ENCODE measurements at places on chromosomes 13 and 19. TPM values are rescaled to one million over a fixed set of nuclear protein-coding genes. Genes with fewer than 3 reads are reported as not detected.

OVOL3 gene
- not detected for polyA plus RNA-seq

FBN3 gene
- 31.7 TPM for polyA plus RNA-seq

GRCh38 chr13:101706651-101707050 is 254.2 kb downstream of the ITGBL1 start:
- peak; percentile 32 for DNase-seq

DNA sequence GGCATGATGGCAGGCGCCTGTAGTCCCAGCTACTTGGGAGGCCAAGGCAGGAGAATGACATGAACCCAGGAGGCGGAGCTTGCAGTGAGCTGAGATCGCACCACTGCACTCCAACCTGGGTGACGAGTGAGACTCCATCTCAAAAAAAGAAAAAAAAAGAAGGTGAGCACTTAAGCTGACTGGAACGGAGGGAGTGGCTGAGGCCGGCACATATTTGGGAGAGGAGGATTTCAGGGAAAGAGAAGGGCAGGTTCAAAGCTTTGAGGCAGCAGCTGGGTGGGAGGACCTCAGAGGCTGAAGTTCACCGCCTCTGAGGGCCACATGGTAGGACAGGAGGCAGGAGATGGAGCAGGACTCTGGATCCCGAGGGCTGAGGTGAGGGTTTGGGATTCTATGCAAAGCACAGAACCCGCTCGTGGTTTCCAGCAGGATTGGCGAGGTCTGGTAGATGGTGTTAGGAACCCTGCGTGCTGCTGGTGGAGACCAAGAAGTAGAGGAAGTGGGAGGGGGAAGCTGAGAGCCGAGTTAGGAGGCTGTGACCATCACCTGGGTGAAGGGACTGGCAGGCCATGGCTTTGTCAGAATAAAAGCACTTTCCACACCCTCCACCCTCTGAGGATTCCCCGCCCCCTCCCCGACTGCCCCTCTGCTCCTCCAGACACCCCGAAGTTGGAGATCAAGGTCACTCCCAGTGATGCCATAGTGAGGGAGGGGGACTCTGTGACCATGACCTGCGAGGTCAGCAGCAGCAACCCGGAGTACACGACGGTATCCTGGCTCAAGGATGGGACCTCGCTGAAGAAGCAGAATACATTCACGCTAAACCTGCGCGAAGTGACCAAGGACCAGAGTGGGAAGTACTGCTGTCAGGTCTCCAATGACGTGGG is 8.4 kb downstream of the CD22 start:
- no peak for DNase-seq

DNA sequence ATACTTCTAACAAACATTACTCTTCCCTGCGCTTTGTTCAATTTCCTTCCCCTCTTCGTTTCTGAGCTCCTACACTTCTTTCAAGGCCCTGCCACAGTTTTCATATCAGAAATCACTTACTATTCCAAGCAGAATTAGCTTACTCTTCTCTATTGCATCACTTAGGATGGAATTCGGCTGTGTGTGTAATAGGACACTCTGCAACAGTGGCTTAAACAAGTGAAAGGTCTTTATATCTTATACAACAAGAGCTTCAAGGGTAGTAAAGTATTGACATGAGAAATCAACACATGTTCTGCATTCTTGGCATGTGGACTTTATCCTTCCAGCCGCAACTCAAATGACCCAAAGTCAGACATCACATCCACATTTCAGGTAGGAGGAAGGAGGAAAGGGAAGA is 279.6 kb downstream of the PCDH20 start:
- no peak for DNase-seq

DNA sequence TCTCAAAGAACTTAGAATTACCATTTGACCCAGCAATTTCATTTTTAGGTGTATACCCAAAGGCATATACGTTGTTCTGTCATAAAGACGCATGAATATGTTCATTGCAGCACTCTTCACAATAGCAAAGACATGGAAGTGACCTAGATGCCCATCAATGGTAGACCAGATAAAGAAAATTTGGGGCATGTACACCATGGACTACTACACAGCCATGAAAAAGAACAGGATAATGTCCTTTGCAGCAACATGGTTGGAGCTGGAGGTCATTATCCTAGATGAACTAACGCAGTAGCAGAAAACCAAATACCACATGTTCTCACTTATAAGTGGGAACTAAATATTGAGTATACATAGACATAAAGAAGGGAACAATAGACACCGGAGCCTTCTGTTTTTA is 20.7 kb downstream of the PAN3 start:
- DNase-seq: no peak

ZNF763 gene
- 4.8 TPM for polyA plus RNA-seq

DNA sequence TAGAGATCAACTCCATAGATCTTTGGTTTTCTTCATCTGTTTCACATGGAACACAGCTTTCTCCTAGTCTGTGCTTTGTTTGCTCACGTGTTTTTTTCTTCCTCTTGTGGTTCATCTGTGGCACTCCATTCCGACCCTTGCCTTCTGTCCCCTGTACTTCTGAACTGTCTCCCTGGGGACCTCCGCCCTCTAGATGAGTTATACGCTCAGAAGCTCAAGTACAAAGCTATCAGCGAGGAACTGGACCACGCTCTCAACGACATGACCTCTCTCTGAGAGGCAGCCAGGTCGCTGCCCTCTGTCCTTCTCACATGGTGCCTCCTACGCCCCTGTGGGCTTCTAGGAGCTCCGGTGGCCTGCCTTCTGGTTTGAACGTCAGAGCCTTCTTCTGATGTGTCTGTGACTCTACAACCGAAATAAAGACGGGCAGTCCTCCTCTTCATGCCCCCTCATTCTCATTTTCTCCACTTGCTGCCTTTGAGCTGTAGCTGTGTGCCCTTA is 16.6 kb upstream of the RAB8A start:
- no peak for DNase-seq

HCST gene
- polyA plus RNA-seq: 4.0 TPM

FXYD3 gene
- polyA plus RNA-seq: 0.49 TPM

DNA sequence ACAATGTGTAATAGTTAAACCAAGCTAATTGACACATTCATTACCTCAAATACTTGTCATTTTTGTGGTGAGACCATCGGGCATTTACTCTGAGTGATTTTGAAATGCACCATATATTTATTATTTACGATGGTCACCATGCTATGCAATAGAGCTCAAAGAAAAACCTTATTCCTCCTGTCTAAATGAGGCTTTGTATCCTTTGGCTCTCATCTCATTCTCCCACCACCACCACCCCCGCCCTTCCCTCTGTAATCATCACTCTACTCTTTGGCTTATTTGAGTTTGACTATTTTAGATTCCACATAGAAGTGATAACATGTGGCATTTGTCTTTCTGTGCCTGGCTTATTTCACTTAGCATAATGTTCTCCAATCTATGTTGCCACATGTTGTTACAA is 124.9 kb downstream of the CYSLTR2 start:
- DNase-seq: no peak

- no peak for DNase-seq
Measured at GRCh38 chr13:40963927-40964326, 55.2 kb downstream of the ELF1 start.

DNA sequence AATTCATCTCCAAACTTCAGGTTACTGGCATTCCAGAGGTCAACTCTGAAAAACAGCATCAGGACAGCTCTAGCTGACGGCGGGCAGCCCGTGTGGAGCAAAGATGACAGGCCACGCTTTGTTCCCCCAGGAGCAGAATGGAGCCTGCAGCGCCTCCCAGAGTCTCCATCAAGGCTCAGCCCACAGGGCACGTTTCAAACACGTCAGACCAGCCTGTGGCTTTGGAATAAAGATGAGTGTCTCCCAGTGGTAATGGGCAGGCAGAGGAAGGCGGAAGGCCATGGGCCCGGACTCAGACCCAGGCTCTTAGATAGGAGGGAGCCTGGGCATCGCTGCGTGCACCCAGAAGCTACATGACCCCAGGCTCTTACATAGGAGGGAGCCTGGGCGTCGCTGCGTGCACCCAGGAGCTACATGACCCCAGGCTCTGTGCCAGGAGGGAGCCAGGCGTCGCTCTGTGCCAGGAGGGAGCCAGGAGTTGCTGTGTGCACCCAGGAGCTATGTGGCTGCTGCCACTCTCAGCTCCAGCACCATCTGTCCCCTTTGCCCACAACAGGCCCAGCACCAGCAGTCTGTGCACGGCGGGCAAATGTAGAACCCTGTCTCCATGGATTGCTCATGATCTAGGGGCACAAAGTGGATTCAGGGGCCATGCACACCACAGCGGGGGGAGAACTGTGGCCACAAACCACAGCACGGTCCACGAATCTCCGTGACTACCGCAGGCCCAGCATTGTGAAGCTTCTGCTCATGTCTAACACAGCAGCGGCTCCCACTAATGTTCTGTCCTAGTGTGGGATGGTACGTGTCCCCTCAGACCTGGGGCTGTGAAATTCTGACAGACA is 47.8 kb upstream of the C13orf46 start:
- DNase-seq: no peak

GRCh38 chr13:99432609-99433542 is 68.4 kb upstream of the TM9SF2 start:
- DNase-seq: no peak

DNA sequence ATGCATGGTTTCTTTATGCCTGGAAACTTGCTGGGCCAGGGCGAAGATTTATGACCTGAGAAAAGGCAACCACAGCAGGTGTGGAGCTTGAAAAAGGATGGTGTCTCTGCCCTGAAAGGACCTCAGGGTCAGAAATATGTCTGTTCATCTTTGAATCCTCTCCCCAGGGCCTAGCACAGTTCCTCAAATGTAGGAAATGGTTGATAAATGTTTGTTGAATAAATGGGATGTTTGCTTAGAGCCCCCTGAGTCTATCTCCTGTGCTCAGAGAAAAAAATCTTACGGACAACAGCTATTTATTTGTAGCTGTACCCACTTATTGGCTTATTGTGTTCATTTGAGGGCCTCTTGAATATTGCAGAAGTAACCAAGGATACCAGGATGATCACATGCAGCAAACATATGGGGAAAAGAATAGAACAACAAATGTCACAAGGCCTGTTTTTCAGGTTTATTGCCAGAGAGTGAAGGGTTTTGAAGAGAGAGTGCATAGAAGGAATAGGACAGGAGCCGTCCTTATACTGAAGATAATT is 114.5 kb downstream of the KLF5 start:
- no peak for DNase-seq

- DNase-seq: no peak
Measured at GRCh38 chr13:61123538-61124289, 291.9 kb downstream of the PCDH20 start.

SCEL gene
- polyA plus RNA-seq: not detected

ELSPBP1 gene
- polyA plus RNA-seq: 0.29 TPM

DNA sequence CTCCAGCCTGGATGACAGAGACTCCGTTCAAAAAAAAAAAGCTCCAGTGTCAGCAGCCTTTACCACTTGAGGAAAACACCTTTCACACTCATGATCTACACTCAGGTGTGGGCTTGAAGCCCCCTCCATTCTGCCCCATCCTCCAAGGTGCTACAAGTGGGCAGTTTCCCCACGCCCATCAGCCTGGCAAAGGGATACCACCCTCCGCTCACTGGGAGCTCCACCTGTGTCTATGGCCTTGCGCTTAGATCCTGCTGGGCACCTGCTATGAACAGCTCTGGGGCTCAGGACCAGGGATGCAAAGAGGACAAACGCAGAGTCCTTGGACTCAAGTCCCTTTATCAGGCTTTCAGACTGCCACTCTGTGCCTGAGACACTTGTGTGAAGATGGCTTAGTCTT is 127.8 kb downstream of the CRYL1 start:
- DNase-seq: no peak

DNA sequence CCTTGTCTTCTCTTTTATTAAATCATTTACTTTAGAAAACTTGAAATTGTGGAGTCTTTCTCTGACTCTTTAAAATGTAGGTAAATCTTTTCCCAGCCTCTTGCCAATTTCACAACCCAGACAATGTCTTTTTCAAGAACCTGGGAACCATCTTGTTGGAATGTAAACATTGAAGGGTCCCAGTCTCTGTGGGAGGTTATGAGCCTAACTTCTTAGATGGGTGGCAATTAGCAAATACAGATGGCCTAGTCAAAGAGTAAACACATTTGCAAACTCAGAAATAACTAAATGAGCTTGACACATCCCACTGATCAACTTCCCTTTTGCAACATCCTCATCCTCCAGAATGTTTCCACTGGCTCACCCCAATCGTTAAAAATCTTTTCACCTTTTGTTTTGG is 721.0 kb downstream of the PCDH9 start:
- no peak for DNase-seq
